T-helper 2 cell treated with Interferon-gamma antibody and Interleukin-4, amounts not matched to agents 100 ng/mL and 5 ng/mL, for 36 hours (primary cell): ENCODE measurements at places on chromosomes 1 and 21. TPM values are rescaled to one million over a fixed set of nuclear protein-coding genes. Genes with fewer than 3 reads are reported as not detected.

LCE3E gene
- total RNA-seq, result not detected in 2 replicates

SH2D2A gene
- 94.7 and 96.1 TPM in 2 replicates for total RNA-seq

ANGEL2 gene
- 44.3 and 49.1 TPM in 2 replicates for total RNA-seq

CD244 gene
- 0.70 and 0.84 TPM in 2 replicates for total RNA-seq

RAB3B gene
- 0.05 TPM in 2 replicates for total RNA-seq
